ENCODE measurements at places on chromosomes 7 and 10. TPM values are rescaled to one million over a fixed set of nuclear protein-coding genes. Genes with fewer than 3 reads are reported as not detected.

Gene VWC2
- 0.02 TPM for total RNA-seq

Gene INPP5A
- total RNA-seq, result 30.6 TPM

Gene ADCY1
- total RNA-seq, result 11.3 TPM

Gene GOLGA7B
- total RNA-seq, result 1.1 TPM

Gene GDI2
- total RNA-seq, result 287 TPM

Gene UNC5B
- 3.7 TPM for total RNA-seq

Gene HABP2
- 112 TPM for total RNA-seq

Gene CTNNA3
- total RNA-seq, result 1.7 TPM

Gene PKD2L1
- total RNA-seq, result 0.38 TPM

Gene MMP21
- total RNA-seq, result not detected

Gene ITIH5
- total RNA-seq, result 2.3 TPM

Gene CPED1
- 1.1 TPM for total RNA-seq

Gene KNDC1
- total RNA-seq, result 11.0 TPM

GRCh38 chr7:155692317-155692716 lies 47.9 kb downstream of the RBM33 start:
- peaks cover 3% of the 10 kb centered on the region for H3K4me1 ChIP-seq
- H3K27me3 ChIP-seq, result no peaks in the 10 kb centered on the region
- H3K27ac ChIP-seq, result no peak overlapping the region
- DNase-seq, result no peak
- no peak overlapping the region for H3K4me3 ChIP-seq
- H3K36me3 ChIP-seq, result peaks cover 28% of the 10 kb centered on the region

DNA sequence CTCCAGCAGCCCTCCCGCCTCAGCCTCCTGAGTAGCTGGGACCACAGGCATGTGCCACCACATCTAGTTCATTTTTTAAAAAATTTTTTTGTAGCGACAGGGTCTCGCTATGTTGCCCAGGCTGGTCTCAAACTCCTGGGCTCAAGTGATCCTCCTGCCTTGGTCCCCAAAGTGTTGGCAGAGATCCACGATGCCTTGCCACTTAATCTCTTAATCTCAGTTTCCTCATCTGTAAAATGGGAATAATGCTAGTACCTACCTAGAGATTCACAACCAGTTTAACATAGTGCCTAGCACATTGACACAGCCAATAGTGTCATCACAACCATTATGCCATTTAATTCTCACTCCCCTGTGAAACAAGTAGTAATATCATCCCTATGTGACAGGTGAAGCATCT lies 4.8 kb upstream of the CPA4 start:
- peaks cover 23% of the 10 kb centered on the region for H3K36me3 ChIP-seq
- H3K4me1 ChIP-seq, result peaks cover 20% of the 10 kb centered on the region
- H3K4me3 ChIP-seq, result no peak overlapping the region
- H3K27me3 ChIP-seq, result no peaks in the 10 kb centered on the region
- no peak for DNase-seq

DNA sequence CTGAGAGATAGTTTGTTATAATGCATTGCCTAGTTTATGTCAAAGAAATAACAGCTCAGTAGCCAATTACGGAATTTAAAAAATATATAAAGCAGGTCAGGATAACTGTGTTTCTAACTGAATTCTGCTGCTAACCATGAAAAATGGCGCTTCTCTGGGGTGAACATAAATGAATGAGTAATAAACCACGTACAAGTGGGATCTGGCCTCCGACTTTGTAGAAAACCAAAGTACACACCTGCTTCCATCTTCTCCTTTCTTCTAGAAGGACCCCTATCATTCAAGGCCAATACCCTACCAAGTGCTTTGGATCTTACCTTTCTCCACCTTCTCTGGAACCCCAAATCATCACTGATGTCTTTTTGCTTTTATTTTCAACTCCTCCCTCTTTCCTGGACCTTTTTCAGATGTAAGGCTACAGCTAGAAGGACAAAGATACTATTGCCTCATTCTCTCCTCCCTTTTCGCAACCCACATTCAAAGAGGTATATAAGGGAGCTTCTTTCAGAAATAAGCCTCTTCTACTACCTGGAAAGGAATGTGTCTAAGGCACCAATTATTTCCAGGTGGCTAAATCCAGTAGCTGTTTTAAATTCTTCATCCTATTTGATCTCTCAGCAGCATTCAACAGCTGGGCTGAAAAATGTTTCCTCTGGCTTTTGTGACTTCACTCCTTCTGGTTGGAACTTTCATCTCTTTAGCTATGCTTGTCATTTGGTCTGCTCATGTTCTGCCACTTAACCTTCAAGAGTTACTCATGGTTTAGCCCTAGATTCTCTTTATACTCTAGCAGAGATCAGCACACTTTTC lies 37.7 kb downstream of the NAMPT start:
- no peak overlapping the region for H3K27ac ChIP-seq
- H3K4me1 ChIP-seq, result no peaks in the 10 kb centered on the region
- no peak for DNase-seq
- peaks cover 24% of the 10 kb centered on the region for H3K36me3 ChIP-seq
- H3K4me3 ChIP-seq, result no peak overlapping the region
- no peaks in the 10 kb centered on the region for H3K27me3 ChIP-seq

DNA sequence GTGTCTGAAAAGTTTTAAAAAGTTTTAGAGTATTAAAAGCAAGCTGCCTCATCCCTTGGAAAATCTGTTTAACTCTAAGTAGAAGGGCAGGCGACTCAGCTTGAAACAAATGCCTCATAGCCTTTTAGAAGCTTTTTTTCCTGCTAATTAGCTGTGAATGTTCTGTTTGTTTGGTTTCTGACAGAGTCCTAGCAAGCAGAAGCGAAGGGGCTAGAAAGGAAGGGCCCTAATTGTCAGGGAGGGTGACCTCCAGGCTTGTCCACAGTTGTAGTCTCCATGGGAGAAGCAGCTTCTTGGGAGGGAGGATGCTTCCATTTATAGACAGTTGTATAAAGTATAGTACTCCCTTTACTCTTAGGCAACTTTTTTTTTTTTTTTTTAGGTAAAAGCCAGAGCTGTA lies 90.9 kb downstream of the DNAJC1 start:
- peaks cover 4% of the 10 kb centered on the region for H3K36me3 ChIP-seq
- no peaks in the 10 kb centered on the region for H3K27me3 ChIP-seq
- no peak for DNase-seq
- no peak overlapping the region for H3K4me3 ChIP-seq

- no peaks in the 10 kb centered on the region for H3K27me3 ChIP-seq
- H3K36me3 ChIP-seq, result peaks cover 3% of the 10 kb centered on the region
- H3K4me1 ChIP-seq, result no peaks in the 10 kb centered on the region
Measured at GRCh38 chr7:100372256-100372655, 1.0 kb upstream of the PILRA start.

DNA sequence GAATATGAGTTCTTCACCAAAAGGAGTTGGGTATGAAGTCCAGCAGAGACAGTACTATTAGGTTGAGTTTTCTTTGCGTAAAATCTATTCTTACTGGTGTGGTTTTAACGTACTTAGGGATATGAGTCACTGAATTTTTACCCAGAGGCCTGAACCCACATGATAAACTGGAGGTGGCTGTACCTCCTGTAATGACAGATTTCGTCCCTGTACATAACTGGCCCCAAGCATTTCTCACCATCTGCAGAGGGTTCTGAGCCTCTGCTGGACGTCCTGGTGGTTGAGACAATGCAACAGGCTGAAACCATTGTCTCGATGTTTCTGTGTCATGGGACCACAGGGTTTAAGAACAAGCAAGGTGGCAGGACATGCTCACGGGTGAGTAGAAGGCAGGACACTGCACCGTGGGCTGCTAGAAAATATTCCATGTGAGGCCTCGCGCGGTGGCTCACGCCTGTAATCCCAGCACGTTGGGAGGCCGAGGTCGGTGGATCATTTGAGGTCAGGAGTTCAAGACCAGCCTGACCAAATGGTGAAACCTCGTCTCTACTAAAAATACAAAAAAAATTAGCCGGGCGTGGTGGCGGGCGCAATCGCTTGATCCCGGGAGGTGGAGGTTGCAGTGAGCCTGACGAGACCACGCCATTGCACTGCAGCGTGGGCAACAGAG lies 233.9 kb downstream of the DNAJB6 start:
- H3K4me1 ChIP-seq, result peaks cover 5% of the 10 kb centered on the region
- H3K4me3 ChIP-seq, result no peak overlapping the region
- peaks cover 12% of the 10 kb centered on the region for H3K27me3 ChIP-seq
- H3K36me3 ChIP-seq, result no peaks in the 10 kb centered on the region
- no peak overlapping the region for H3K27ac ChIP-seq

- H3K4me3 ChIP-seq, result no peak overlapping the region
- no peaks in the 10 kb centered on the region for H3K27me3 ChIP-seq
- H3K36me3 ChIP-seq, result peaks cover 3% of the 10 kb centered on the region
- peaks cover 54% of the 10 kb centered on the region for H3K4me1 ChIP-seq
- no peak for DNase-seq
Measured at GRCh38 chr7:77543910-77544309, 6.8 kb downstream of the PTPN12 start.

DNA sequence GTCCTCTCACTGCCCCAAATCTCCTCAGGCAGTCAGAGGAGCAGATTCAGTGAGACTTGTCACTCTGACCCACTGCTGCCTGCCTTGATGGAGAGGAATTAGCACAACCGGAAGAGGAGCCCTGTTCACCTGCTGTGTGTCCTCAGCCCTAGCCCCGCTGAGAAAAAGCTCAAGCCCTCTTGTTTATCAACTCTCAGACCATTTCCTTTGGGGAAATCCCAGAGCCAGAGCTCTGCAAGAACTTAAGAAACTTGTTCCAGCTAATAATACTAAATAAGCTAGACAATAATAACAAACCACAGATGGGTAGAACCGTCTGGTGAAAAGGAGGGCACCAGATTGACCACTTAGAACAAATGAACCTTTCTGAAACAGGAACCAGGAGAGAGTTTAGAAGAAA lies 37.7 kb upstream of the ITGB1 start:
- peaks cover under 1% of the 10 kb centered on the region for H3K36me3 ChIP-seq
- no peak overlapping the region for H3K4me3 ChIP-seq
- no peaks in the 10 kb centered on the region for H3K27me3 ChIP-seq
- peaks cover 2% of the 10 kb centered on the region for H3K4me1 ChIP-seq

DNA sequence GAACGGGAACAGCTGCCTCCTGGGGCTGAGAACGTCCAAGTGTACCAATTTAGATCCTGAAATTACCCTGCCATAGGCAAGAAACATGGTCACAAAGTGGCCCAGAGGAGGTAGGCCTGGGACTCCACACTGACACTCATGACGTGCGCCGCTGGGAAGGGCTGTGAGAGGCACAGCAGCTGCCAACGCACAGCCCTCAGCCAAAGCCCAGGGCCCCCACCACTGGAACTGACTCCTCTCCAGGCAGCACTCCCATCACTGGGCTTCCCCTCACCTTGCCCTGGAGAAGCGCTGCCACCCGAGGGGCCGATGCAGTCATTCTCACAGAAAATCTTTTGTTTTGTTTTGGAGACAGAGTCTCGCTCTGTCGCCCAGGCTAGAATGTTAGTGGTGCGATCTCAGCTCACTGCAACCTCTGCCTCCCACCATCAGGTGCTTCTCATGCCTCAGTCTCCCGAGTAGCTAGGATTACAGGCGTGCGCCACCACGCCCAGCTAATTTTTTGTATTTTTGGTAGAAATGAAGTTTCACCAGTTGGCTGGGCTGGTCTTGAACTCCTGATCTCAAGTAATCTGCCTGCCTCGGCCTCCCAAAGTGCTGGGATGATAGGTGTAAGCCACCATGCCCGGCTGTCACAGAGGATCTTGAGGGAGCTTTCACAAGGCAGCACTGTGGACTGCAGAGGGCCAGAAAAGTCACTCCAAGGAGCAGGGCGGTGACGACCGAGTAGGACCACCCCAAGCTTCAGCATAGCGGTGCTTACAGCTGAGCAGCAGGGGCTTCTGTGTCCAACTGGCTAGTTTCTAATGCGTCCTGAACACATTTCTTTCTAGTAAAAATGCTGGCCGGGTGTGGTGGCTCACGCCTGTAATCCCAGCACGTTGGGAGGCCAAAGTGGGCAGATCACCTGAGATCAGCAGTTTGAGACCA lies 13.5 kb downstream of the GUSB start:
- H3K4me1 ChIP-seq, result no peaks in the 10 kb centered on the region
- no peaks in the 10 kb centered on the region for H3K27me3 ChIP-seq
- no peak for DNase-seq
- peaks cover 27% of the 10 kb centered on the region for H3K36me3 ChIP-seq
- no peak overlapping the region for H3K27ac ChIP-seq

DNA sequence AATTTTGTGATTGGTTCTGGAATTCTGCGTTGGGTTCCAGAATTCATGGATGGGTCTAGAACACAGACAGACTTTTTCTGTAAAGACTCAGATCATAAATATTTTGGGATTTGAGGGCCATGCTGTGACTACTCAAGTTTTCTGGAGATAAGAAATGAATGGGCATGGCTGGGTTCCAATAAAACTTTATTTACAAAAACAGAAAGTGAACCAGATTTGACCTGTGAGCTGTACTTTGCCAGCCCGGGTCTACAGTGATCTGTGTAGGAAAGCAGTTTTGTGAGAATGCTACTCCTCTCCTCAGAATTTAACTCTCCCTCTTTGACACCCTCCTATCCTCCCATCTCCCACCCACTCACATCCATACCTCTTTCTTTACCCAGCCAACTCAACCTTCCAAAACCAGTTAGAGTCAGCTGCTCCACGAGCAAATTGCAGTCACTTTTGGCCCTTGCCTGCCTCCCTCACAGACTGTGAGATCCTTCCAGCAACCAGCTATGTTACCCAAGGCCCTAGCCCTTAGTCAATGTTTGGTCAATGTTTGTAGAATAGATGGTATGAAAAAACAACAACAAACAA lies 312.8 kb upstream of the ZMIZ1 start:
- H3K36me3 ChIP-seq, result no peaks in the 10 kb centered on the region
- no peak for DNase-seq

- peak overlapping the region; percentile 82 for H3K4me3 ChIP-seq
- peaks cover 13% of the 10 kb centered on the region for H3K27me3 ChIP-seq
- H3K4me1 ChIP-seq, result peaks cover 30% of the 10 kb centered on the region
- H3K36me3 ChIP-seq, result peaks cover 20% of the 10 kb centered on the region
- no peak for DNase-seq
Measured at GRCh38 chr7:194252-195009, 2.1 kb downstream of the FAM20C start.

DNA sequence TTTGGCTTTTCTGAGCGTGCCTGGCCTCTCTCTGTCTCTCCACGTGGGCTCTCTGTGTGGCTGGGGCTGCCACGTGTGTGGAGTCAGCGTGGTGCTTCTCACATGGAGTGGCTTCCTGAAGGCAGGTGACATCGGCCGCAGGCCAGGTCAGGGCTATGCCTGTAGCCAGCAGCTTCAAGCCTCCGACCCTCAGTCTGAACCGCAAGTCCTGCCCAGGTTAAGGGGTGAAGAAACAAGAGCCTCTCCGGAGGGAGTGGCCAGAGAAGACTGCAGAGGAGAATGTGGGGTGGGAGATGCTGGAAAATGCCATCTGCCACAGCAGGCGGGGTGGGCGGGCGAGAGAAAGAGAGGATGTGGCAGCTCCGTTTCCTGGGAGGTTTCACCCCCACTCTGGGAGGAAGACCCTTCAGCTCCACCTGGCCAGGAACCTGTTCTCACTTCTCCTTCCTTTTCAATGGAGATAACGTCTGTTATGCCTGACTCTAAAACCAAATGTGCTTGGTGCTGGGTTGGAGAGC lies 14.3 kb upstream of the VIPR2 start:
- H3K36me3 ChIP-seq, result no peaks in the 10 kb centered on the region
- H3K4me1 ChIP-seq, result no peaks in the 10 kb centered on the region
- DNase-seq, result no peak
- H3K4me3 ChIP-seq, result no peak overlapping the region
- H3K27ac ChIP-seq, result no peak overlapping the region
